Dermis blood vessel endothelial cell (primary cell): ENCODE measurements at places on chromosomes 5 and 9.

- DNase-seq, result no peak
These were observed 28.2 kb downstream of the MEF2C start for GRCh38 chr5:88854769-88855168.

GRCh38 chr5:73376618-73377170 is 71.9 kb downstream of the FOXD1 start:
- DNase-seq, result no peak

DNA sequence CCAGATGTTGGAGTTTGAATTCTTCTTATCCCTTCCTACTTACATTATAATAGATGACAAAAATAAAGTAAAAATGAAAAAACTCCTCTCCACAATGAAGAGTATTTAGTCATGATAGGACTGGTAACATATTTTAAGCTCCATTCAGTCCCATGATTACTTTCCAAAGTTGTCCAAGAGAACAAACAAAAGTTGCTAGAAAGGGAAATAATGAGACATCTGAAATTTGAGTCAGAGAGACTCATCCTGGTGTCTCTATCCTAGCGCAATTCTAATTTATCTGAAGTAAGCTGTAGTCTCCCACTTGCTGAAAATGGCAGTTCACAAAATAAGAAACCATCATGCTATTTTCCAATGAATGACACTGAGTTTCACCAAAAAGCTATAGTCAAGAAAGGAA is 152.2 kb downstream of the BNC2 start:
- no peak for DNase-seq

- DNase-seq, result no peak
These were observed 249.4 kb upstream of the TBCA start for GRCh38 chr5:78025540-78025939.

GRCh38 chr5:165906871-165907270 is 2384.6 kb upstream of the WWC1 start:
- no peak for DNase-seq

GRCh38 chr5:121691478-121691877 is 160.2 kb upstream of the FTMT start:
- no peak for DNase-seq

GRCh38 chr9:106921341-106921899 is 58.5 kb downstream of the ZNF462 start:
- DNase-seq, result peak; percentile 20

GRCh38 chr5:35832762-35833161 is 23.9 kb upstream of the IL7R start:
- no peak for DNase-seq

GRCh38 chr5:115487756-115488155 is 56.8 kb downstream of the FEM1C start:
- no peak for DNase-seq

DNA sequence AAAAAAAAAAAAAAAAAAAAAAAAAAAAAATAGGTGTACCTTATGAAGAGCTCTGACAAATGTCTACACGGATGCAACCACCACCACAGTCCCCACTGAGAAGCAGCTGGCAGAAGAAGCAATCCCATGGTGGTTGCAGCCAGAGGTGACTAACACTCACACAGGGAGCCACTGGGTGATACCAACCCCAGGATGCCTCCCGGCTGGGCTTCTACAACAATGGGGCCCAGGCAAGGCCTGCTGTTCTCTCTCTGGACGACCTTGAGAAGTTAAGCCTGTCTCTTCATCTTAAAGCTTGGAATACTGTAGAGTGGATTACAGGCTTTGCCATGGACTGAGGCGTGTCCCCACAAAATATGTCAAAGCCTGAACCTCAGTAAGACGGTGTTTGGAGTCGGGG is 104.1 kb downstream of the ROR2 start:
- DNase-seq, result no peak

- DNase-seq, result no peak
These were observed 56.9 kb upstream of the MSX2 start for GRCh38 chr5:174667526-174667925.

DNA sequence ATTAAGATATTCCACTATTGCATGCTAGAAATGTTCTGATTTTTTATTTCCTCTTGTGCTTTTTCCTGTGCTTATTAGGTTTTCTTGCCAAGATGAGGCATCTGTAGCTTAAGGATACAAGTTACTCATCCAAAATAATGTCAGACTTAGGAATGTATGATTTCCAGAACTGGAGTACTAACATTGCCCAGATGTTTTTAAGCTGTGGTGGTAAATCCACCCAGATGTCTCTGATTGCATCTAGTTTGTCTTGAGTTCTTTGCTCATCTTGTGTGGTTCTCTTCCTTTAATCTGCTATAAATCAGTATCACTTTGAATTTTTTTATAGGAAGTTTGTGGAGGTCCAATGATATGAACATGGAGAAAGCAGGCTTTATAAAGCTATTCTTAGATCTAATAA is 337.5 kb upstream of the ZNF608 start:
- no peak for DNase-seq

- no peak for DNase-seq
These were observed 299.7 kb downstream of the NFIB start for GRCh38 chr9:14014218-14014617.

DNA sequence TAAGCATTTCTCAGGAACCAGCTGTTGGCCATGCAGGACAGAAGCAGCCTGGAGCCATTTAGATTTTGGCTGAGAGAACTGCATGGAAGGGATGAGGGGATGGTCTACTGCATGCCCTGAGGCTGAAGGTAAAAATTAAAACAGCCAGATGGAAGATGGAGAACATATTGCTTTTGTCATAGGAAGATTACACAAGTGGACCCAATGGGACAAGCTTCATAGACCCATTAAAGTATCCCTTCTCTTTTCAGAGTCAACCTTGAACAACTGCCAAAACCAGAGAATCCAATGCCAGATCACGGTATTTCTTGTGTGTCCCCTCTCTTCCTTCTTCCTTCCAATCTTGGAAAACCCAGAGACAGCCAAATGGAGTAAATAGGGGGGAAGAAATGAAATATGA is 253.4 kb downstream of the NR2F1-AS1 start:
- DNase-seq, result no peak

GRCh38 chr5:7425830-7426229 is 29.9 kb downstream of the ADCY2 start:
- no peak for DNase-seq

GRCh38 chr5:156326718-156327259 is at the start of gene SGCD:
SGCD (plus strand) TSS chr5:156327164.
- no peak for DNase-seq

GRCh38 chr5:3000631-3001030 is 249.2 kb upstream of the IRX2 start:
- no peak for DNase-seq

DNA sequence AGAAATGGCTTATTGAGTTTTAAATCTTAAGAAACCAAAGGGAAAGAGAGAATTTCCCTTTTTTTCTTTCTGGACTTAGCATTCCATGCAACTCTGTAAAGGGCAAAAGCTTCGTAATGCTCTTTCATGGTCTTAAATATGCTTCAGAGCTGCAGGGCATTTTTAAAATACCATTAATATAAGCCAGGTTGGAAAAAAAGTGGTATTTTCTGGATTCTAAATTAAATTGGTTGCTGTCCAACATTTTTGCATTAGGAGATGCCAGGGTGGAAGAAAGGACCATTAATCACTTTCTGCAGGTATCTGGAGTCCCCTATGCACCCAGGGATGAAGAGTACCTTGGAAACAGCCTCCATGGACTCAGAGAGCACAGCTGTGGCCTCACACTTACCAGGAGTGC is 215.1 kb upstream of the DAPK1 start:
- no peak for DNase-seq

GRCh38 chr5:33711094-33711679 is 180.6 kb downstream of the ADAMTS12 start:
- DNase-seq, result no peak

DNA sequence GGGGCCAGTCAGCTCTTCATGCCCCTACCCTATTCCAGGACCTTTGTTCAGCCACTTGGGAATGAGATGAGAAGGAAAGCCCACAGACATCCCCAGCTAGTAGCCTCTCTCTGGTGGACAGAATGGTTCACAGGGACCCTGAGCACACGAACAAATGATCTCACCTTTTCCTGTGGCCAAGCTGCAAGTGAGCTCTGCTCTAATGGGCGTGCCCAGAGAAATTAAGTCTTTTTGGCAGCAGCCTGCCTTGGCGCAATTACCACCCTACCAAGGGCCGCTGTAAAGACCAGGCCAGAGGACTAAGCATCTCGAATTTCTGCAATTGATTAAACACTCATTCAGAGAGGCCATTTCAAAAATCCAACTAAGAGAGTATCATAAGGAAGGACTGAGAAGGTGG is 56.0 kb downstream of the WHRN start:
- no peak for DNase-seq

GRCh38 chr5:43016217-43016779 is 23.8 kb downstream of the ANXA2R start:
- DNase-seq, result no peak

DNA sequence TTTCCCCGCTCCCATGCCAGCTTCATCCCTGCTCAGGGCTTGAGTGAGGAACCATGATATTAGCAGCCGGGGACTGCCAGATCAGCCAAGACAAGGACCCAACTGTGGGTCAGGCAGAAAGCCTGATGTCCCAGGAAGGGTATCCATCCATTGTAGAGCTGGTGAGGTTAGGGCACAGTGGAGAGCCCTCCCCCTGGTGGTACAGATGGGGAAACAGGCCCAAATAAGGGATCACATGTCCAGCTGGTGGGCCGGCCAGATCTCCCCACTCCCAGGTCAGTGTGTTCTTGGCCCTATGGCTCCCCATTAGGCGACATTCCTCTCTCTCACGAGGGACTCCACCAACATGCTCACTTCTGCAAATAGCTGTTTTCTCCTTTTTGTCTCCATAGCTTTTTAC is 9.0 kb downstream of the CDX1 start:
- DNase-seq, result peak; percentile 64

GRCh38 chr9:22457448-22457847 is 10.8 kb downstream of the DMRTA1 start:
- no peak for DNase-seq

GRCh38 chr5:68110264-68110663 is 105.3 kb upstream of the PIK3R1 start:
- no peak for DNase-seq

DNA sequence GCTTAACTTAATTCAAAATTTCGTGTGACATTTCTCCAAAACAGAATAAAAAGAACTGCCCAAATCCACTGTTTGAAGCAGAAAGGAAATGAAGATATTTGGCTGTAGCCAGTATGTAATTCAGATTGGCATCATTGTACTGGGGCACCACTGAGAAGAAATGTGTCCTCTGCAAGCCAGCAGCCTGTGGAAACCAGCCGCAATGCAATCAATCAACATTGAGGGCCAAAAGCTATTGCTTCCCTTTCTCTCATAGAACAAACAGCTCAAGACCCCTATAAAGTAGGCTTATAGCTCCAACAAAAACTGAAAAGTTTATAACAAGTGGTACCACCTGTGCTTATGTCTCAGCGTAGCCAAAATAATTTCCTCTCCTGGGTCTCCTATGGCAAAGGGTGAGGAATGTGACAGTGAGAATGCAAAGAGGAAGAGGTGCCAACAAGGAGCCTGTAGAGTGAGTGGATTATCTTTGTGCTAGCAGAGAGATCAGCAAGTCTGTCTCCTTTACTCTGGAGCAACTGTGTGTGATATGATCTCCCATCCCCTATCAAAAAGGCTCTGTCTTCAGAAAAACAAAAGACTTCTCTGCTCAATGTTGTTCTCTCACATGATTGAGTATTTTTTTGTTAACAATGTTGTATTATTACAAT is 1072.3 kb upstream of the DMAC1 start:
- DNase-seq, result no peak

- DNase-seq, result no peak
These were observed 1.7 kb upstream of the DCP2 start for GRCh38 chr5:112974901-112975300.

GRCh38 chr5:107633171-107633901 is 37.4 kb downstream of the EFNA5 start:
- peak; percentile 29 for DNase-seq

- DNase-seq, result peak; percentile 51
These were observed 53.4 kb downstream of the SLC22A5 start for GRCh38 chr5:132422720-132423437.

GRCh38 chr5:168269937-168270330 is 21.5 kb upstream of the WWC1 start:
- no peak for DNase-seq
